NCI-H526 (cell line): ENCODE measurements at places on chromosomes 12 and 14.
A peak's percentile ranks its signal among the peaks of the same experiment; 100 is the strongest.

GRCh38 chr12:6700646-6701051 is at the start of gene PIANP:
Gene PIANP, minus strand, starts transcription at chr12:6700815. Its CDS starts 2,754 bp downstream, at chr12:6698061.
- peak; percentile 54 for DNase-seq

DNA sequence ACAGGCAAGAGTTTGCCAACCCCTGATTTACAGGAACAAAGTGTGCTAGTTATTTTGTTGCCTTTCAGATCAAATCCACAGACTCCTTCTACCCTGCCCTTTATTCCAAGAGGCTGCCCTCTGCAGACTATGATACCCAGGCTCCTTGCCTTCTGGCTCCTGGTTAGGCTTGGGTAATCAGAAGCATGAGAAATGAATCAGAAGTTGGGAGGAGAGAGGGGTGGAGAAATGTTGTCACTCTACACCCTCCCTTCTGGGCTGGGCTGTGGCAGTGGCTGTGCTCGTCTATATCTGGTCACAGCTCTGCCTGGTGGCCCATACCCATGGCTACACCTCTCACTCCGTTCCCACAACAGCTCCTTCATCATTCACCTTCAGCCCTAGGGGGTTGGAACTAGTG is 204.6 kb upstream of the PLXNC1 start:
- DNase-seq: no peak

- DNase-seq: no peak
Measured at GRCh38 chr12:54427106-54427505, 8.0 kb upstream of the ITGA5 start.

- DNase-seq: no peak
Measured at GRCh38 chr12:121784460-121784859, 9.0 kb downstream of the RHOF start.

- DNase-seq: no peak
Measured at GRCh38 chr12:88303335-88303734, 161.2 kb downstream of the TMTC3 start.

GRCh38 chr14:32635061-32635719 is 303.5 kb upstream of the NPAS3 start:
- no peak for DNase-seq

- DNase-seq: no peak
Measured at GRCh38 chr12:65948320-65949008, 124.2 kb downstream of the HMGA2 start.

DNA sequence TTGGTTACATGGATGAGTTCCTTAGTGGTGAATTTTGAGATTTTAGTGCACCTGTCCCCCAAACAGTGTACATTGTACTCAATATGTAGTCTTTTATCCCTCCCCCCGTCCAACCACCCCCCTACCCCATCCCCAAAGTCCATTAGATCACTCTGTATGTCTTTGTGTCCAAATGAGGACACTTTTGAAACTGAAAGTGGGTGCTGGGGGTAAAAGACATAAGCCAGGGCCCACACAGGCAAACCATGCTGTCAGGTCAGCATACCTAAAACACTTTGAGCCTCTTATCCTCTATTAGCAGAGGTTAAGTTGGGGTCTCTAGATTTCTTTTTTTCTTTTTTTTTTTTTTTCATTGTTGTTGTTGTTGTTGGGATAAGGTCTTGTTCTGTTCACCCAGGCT is 31.3 kb upstream of the KICS2 start:
- no peak for DNase-seq

GRCh38 chr14:72638021-72638420 is 255.9 kb downstream of the DPF3 start:
- no peak for DNase-seq

GRCh38 chr12:88665071-88665470 is 84.8 kb upstream of the KITLG start:
- no peak for DNase-seq

- DNase-seq: no peak
Measured at GRCh38 chr14:80549141-80549540, 337.8 kb upstream of the DIO2 start.

GRCh38 chr14:41482861-41483260 is 123.8 kb upstream of the LRFN5 start:
- DNase-seq: no peak

GRCh38 chr12:31390991-31391390 is 65.0 kb upstream of the SINHCAF start:
- no peak for DNase-seq

- DNase-seq: peak; percentile 34
Measured at GRCh38 chr12:126747530-126748149, 1519.3 kb upstream of the TMEM132C start.

- DNase-seq: no peak
Measured at GRCh38 chr14:71308671-71309070, 401.4 kb downstream of the PCNX1 start.

GRCh38 chr14:29705801-29706200 is 221.8 kb downstream of the PRKD1 start:
- DNase-seq: no peak

DNA sequence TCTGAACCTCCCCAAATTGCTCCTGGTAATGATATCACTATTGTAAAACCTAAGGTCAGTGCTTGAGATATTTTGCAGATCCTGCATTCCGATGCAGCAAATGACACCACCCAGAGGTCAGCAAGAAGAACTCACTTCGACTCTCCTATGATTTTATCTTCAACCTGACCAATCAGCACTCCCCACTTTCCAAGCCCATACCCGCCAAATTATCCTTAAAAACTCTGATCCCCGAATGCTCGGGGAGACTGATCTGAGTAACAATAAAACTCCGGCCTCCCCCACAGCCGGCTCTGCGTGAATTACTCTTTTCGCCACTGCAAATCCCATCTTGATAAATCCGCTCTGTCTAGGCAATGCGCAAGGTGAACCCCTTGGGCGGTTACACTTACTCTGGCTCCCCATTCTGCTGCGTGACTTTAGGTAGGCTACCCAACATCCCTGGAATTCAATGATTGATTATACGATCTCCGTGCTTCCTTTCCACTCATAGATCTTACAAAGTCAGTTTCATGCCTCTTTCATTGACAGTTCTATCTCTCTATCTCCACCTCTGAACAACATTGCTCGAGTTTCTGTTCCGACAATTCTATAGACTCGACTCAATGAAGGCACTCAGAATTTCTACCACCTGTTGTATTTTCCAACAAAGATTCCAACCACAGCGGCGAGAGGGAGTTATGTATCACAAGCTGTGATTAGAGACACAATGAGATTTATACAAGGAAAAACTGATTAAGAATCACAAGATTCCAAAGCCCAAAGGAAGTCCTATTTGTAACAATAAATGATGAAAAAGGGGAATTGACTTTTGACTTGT is 939 bp downstream of the NPC2 start:
- DNase-seq: peak; percentile 39

DNA sequence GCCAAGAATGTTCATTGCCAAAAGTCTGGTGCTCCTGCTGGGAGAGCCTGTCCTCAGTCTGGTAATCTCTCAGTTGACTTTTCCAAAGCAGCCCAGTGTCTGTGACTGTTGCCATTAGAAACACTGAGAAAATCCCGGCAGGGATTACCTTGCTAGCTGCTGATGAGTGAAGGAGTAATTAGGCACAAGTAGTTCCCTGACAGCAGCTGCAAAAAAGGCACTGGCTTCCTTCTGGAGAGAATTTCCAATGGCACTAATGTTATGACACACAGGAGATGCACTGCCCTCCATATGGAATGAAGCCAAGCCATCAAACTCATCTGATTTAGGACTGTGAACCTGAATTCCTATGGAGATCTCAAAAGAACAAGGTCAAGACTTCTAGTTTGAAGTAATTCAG is 1321.2 kb upstream of the SEL1L start:
- no peak for DNase-seq

DNA sequence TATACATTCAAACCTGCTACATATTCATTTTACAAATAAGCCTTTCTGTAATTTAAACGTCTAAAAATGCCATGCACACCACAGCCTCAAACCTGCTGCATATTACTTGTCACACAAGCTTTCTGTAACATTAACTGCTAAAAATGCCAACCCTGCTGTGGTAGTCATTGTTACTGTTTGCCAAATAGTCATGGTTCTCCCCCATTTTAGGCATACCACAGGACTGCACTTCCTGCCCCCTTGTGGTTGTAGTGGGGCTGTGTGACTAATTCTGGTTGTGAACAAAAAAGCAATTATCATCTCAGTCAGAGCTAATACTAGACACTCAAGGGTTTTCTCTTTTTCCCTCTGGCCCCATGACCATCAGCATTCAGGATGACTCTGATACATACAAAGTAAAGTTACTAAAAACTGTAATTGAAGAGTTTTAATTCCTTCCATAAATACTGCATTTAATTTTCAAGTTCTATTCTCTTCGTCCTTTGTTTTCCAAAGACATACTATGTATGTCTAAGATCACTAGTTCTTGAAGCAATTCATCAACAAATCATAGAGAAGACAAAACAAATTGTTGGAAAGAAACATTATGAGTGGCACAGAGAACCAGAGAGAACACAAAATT is 5.7 kb upstream of the SLC35F4 start:
- DNase-seq: peak; percentile 56

DNA sequence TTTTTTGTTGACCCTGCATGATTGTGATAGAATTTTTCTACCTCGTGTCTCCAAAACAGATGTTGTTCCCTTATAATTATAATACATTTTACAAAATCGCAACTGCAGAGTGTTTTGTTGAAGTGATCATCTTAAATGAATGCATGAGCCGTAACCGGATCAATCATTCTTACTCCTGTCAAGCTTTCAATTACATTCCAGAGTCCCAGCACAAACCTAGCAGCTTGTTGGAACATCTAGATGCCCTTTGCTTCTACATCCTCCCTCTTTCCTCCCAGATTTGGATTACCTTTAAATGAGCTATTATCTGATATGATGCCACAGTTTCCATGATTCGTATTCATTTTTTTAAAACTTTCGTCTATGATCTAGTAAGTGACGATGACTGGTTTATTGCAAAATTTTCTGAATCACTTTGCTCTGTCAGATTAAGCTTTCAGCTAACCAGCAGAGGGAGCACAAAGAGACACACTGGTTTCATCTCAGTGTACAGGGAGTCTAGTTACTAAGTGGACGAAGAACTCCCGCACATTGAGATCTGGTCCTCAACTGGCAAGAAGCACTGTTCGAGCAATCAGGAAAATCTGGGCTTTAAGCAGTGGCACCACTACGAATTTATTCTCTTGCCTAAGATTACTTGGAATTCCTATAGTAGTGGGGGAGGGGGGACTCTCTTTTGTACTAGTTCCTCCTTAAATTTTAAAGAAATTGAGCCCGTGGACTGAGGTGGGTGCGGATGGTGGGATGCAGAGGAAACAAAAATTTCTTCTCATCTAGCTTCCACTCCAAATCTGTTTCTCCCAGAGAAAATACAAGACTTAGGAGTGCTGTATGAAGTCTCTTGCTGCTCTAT is 40.9 kb downstream of the TSHR start:
- peak; percentile 76 for DNase-seq

DNA sequence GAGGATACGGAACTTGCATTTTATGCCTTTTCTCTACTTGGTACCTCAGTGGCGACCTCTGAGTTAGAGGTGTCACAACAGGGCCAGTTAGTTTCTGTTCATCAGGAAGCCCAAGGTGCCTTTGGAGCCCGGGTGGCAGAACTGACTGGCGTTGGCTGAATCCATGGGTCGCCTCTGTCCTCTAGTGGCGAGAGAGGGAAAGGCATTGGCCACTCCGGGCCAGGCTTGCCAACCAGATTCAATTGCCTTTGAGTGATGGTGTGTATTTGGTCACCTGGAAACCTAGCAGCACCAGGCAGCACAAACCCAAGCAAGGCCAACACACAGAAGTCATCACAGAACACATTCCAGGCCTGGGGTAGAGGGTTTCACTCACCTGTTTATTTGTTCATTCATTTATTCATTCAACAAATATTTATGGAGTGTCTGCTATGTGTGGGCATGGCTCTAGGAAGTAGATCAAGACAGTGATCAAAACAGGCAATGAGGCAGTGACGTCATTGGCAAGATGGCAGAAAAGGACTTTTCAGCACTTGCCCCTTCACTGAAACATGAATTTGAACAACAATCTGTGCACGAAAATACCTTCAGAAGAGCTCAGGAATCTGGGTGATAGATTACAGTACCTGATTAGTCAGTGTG is 40.5 kb upstream of the KCNA5 start:
- peak; percentile 74 for DNase-seq

DNA sequence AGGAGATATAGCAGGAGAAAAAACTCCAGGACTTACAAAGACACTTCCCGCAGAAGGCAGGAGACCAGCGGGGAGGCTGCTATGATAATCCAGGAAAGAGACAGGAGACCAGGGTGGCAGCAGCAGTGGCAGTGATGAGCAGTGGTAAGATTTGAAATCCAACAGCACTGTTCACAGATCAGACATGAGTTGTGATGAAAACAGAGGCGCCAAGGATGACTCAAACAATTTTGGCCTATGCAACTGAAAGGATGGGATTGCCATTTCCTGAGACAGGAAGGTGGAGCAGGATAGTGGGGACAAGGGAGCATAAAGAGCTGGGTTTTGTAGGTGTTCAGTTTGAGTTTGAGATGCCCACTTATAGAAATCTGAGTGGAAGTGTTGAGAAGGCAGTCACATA is 108.6 kb upstream of the DYRK2 start:
- no peak for DNase-seq

GRCh38 chr12:19261773-19262172 is 132.2 kb downstream of the PLEKHA5 start:
- DNase-seq: no peak

GRCh38 chr14:75064205-75064567 is 362 bp upstream of the ACYP1 start:
- DNase-seq: no peak

- no peak for DNase-seq
Measured at GRCh38 chr12:11656550-11656949, 7.1 kb downstream of the ETV6 start.

GRCh38 chr12:52686756-52687487 is 6.7 kb upstream of the KRT1 start:
- no peak for DNase-seq

DNA sequence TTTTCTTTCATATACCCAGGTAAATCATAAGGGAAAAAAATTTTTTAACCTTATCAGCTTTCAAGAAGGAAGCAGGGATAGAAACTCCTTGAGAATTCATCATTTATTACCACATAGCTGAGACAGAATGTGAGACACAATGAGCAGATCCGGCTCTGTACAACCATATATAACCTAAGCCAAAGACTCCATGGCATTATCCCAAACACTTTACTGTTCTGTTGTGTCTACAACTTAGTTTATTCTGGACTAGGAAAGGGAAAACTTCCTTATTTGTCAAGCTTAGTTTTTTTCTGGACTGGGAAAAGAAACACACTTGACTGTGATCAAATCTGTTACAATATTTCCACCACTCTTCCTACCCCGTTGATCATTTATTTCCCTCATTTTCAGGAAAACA is 38.3 kb upstream of the CATSPERB start:
- DNase-seq: no peak

DNA sequence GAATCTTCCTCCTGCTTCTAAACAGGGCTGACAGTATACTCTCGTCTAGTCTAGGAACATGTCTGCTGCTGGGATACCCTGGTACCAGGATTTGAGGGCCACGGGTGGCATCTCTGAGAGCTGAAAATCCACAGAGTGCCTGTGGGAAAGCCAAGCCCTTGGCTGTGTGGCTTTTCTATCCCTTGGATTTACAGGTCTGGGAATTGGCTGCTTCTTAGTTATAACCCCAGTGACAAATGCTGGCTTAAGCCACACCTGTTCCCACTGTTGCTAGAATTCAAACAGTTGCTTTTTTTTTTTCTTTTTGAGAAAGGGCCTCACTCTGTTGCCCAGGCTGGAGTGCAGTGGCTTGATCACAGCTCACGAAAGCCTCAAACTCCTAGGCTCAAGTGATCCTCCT is 14.3 kb upstream of the RIN3 start:
- DNase-seq: no peak
